Activated naive CD4-positive, alpha-beta T cell treated with Interleukin-2 at 50 U/mL for 16 hours (primary cell): ENCODE measurements at places on chromosomes 4 and X.
A peak's percentile ranks its signal among the peaks of the same experiment; 100 is the strongest.

GRCh38 chrX:15947648-15948317 lies 93.2 kb upstream of the AP1S2 start:
- DNase-seq = no peak

- DNase-seq = no peak
Observed at GRCh38 chrX:135572436-135572835, 52.0 kb downstream of the INTS6L start.

- no peak for DNase-seq
Observed at GRCh38 chr4:188015025-188015940, 19.7 kb downstream of the ZFP42 start.

GRCh38 chr4:4456351-4456750 lies 69.4 kb downstream of the NSG1 start:
- DNase-seq = no peak

- no peak for DNase-seq
Observed at GRCh38 chr4:92646826-92647225, 343.1 kb downstream of the GRID2 start.

- no peak for DNase-seq
Observed at GRCh38 chr4:92172203-92172602, 131.6 kb upstream of the GRID2 start.

- no peak for DNase-seq
Observed at GRCh38 chrX:149903889-149904748, 23.1 kb downstream of the MAGEA8 start.

GRCh38 chrX:68443155-68443868 lies 10.0 kb upstream of the OPHN1 start:
- DNase-seq = peak; percentile 9

DNA sequence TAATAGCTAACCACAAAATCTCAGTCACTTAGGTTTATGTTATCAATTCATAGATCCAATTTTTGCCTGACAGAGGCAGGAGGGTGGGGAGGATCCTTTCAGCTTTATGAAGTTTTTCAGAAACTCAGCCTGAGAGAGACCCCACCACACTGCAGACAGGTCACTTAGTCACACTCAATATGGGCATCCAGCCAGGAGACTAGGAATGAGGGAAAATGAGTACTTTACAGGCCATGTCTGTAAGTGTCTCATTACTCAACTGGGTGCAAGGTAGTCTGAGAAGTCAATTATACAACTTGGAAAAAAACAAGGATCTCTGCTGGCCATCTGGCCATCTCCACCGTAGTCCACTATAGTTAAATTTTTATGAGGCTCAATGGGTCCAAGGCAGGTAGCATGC lies 365.9 kb downstream of the INPP4B start:
- no peak for DNase-seq

GRCh38 chr4:153555730-153556434 lies 89.7 kb downstream of the TMEM131L start:
- no peak for DNase-seq

GRCh38 chrX:6930307-6930849 lies 217.1 kb upstream of the STS start:
- DNase-seq = no peak

DNA sequence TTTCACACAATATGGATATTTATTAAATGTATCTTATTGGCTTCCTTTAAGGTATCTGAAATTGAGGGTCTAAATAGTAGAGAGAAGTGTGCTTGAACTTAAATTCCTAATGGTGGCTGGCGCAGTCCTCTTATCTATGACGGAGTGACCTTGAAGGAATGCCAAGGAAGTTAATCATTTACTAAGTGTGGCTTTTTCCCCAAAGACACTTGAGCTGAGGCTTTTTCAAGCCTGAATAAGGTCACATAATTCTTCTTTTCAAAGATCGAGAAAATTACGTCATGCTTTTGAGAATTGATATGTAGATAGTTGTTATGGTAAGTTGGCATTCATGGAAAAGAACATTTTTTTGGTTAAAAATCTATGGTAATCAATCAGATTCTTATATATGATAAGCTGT lies 11.7 kb upstream of the PRPS2 start:
- no peak for DNase-seq

GRCh38 chr4:78207951-78208350 lies 150.8 kb downstream of the FRAS1 start:
- no peak for DNase-seq

DNA sequence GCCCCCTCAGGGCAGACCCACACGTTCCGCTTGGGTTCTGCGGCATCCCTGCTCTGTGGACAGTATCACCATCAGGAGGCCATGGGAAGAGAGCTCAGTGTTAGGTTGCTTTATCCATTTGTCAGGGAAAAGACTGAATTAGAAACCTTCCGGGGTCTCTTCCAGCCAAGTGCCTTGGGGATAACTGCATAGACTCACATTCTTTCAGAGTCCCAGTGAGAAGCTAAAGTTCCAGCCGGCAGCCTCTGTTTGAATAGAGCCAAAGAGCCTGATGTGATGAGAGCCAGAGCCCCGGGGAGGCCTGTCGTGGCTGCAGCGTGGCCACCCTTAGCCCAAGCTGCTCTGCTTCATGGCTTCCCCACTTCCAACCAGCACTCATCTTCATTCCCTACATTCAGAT lies 85.2 kb downstream of the FHDC1 start:
- DNase-seq = no peak

- no peak for DNase-seq
Observed at GRCh38 chr4:101136373-101137370, 210.7 kb downstream of the PPP3CA start.

DNA sequence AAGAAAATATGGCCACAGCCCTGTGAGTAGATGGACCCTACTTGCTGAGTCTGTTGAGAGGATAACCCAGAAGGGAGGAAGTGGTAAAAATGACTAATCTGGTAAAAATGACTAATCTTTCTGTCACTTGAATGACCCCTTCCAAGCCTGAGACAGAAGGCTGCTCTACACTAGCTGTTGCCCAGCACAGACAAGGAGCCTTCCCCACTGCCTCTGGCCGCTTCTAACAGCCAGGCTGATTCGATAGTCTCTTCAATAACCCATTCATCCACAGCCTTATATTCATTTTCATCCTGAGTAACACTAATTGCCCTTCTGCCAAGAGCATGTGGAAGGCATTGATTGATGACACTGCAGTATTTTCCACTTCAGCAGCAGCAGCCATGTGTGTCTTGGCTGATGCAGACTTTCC lies 18.4 kb downstream of the MAGEB17 start:
- no peak for DNase-seq
